ENCODE measurements at places on chromosomes 2 and 18.

DNA sequence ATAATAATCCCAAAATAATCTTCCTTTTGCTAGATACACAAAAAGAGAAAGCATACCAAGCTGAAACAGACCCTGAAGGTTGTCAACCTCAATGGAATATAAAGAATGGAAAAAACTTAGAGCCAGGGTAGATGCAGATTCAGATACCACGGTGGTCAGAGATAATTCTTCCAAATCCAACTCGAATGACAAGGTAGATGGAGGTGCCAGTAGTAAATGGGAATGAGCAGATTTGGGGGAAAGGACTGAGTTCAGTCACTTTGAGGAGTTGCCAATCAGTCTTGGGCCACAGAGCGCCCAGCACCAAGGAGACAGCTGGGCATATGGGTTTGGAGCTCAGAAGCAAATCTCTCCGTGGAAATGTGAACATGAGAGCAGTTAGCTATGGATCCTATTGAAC, 3.4 kb upstream of the CHMP1B start:
- no peak for DNase-seq

GRCh38 chr2:70111752-70112591, 24.7 kb downstream of the PCBP1 start:
- no peak for DNase-seq

GRCh38 chr2:177171418-177171865, 41.2 kb upstream of the HNRNPA3 start:
- DNase-seq: no peak

DNA sequence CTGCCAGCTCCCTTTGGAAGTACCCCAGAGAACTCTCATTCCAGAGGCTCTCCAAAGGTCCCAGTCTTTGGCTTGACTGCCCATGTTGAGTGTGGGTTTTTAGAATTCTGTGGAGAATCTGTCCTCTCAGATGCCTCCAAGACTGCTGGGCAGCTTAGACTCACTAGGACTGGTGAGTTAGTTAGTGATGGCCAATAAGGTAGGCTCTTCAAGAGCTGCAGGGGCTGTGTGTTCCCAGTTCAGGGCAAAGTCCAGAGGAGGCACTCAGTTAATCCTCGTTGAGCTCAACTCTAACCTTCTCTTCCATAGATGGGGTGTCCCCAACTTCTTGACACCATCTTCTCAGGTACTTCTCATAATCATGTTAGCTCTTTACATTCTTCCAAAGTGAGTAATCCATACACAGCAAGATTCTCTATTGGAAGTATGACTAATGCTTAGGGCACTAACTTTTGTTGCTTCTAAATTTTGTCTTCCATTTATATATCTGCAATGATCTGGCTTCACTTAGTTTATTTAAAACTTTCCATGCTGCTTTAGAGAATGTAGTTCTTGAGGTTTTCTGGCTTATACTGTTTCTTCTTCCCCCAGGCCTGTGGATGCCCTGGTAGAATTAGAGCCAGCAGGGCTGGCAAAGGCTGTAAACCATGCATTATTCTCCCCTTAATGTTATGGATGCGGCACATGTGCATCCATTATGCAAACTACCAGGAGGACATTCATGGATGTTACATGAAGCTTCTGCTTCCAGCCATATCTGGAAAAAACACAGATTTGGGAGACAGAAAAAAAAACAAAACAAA, 88.9 kb downstream of the POLE4 start:
- no peak for DNase-seq

- DNase-seq: no peak
These were observed 93.3 kb downstream of the ALPK2 start for GRCh38 chr18:58535340-58536201.
